ENCODE measurements at places on chromosomes 12 and 14.
A peak's percentile ranks its signal among the peaks of the same experiment; 100 is the strongest.

GRCh38 chr14:69046476-69046860 is 67.4 kb upstream of the ACTN1 start:
- no peak for DNase-seq

GRCh38 chr12:42446761-42447160 is 120.8 kb downstream of the PPHLN1 start:
- DNase-seq: peak; percentile 81

- DNase-seq: no peak
These were observed 154.2 kb downstream of the APAF1 start for GRCh38 chr12:98799146-98799810.

DNA sequence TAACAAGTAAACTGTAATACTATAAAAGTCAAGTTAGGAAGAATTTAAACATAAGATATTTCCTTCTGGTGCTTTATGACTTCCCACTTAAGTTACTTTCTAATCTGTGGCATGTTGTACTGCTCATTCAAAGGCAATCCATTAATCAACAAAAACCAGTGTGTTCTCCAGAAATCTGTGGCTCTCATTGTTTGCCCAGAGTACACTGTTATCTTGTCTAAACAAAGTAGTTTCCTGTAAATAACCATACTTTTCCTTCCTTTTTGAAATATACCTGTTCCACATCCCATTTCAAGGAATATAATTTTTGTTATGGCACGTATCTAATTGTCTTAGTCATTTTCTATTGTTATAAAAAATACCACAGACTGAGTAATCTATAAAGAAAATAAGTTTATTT is 184.1 kb downstream of the CCER1 start:
- no peak for DNase-seq

- no peak for DNase-seq
These were observed 105.0 kb downstream of the ETNK1 start for GRCh38 chr12:22729957-22730443.

DNA sequence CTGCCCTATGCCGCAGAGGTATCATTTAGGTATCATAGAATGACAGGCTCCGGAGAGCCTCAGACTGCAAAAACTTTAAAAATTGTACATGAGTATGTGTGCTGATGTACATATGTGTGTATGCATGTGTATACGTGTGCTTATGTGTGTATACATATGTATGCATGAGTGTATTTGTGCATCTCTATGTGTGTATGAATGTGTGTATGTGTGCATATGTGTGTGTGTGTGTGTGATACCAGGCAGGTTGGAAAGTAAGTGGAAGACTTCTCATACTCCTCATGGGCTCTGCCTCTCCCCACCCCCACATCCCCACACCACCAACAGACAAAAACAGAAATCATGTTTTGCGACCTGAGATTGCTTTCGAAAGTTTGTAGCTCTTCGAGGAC is 621 bp upstream of the TMEM117 start:
- no peak for DNase-seq

- no peak for DNase-seq
These were observed 117.8 kb downstream of the ITPR2 start for GRCh38 chr12:26715232-26715631.

- DNase-seq: no peak
These were observed 377.8 kb downstream of the DPF3 start for GRCh38 chr14:72515779-72516770.

DNA sequence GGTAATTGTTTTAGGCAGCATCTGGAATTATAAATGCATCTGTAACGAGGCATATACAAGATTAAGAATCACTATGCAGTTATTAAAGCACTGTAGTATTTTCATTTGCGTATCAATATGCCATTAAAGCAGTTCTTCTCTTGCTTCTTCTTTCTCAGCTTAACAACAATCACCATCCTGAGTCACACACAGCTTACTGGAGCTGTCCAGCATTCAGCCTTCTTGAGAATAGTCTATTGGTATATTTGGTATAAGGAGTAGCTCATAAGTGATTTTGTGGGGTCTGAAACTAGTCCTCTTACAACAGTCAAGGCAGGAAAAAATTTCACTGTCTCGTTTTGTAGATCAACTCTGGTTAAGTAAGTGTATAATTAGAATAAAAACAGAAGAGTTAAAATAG is 523.0 kb upstream of the FOXG1 start:
- no peak for DNase-seq

All from NCI-H460 (cell line).